IPS-NIHi11 (cell line): ENCODE measurements at places on chromosomes 5 and 9.

GRCh38 chr5:139389701-139390638, at the start of gene MZB1:
Gene MZB1 (minus strand): TSS chr5:139389913. CDS start chr5:139389856, 57 bp downstream.
- no peak for DNase-seq

- DNase-seq = no peak
Observed at GRCh38 chr5:91182763-91183162, 200.4 kb downstream of the ARRDC3 start.

DNA sequence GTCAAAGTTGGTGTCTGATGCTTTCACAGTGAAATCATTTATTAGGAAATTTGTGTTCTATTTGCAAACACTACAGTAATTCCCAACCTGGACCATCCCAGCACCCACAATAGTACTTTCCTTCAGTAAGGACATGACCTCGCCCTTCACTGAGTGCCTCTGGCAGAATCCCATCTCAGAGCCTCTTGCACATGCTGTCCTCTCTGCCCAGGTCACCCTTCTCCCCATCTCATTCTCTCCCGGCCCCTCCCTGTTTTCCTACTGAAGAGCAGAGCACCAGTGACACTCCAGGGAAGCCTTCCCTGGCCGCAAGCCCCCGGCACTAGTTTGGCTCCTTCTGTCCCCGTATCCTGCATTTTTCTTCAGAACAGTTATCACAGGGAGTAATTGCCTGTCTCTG, 220.4 kb downstream of the MAPKAP1 start:
- DNase-seq = no peak

DNA sequence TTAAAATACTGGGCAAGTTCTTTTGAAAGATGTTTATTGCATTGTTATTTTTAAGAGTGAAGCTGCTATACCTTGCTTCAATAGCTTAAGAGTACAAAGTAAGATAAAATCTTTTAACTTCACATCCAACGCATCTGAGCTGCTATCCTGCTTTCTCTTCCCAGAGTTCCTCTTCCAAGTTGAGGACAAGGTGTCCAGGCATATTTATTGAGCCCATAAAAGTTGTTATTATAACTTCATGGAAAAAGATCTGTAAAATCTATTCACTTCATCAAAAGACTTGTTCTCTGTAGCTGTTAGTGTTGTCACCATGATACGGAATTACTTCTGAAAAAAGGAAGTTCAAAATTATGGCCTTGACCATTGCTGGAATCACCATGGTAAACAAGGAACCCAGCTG, 306.2 kb upstream of the ELAVL2 start:
- DNase-seq = no peak

GRCh38 chr5:173707392-173707791, 90.9 kb upstream of the BOD1 start:
- no peak for DNase-seq

- no peak for DNase-seq
Observed at GRCh38 chr5:162888268-162888667, 549.1 kb upstream of the CCNG1 start.

GRCh38 chr5:179118338-179118737, 58.2 kb downstream of the ZNF354C start:
- no peak for DNase-seq

GRCh38 chr5:97425511-97425910, 242.5 kb upstream of the RIOK2 start:
- peak; percentile 14 for DNase-seq

GRCh38 chr5:151899399-151899798, 25.3 kb downstream of the GLRA1 start:
- DNase-seq = no peak

- no peak for DNase-seq
Observed at GRCh38 chr5:1467341-1468246, 22.4 kb upstream of the SLC6A3 start.

GRCh38 chr9:124873664-124874063, 11.7 kb downstream of the ARPC5L start:
- no peak for DNase-seq

- DNase-seq = no peak
Observed at GRCh38 chr5:107126341-107126740, 544.4 kb downstream of the EFNA5 start.

GRCh38 chr9:132169672-132170392, 8.0 kb downstream of the NTNG2 start:
- peak; percentile 86 for DNase-seq

DNA sequence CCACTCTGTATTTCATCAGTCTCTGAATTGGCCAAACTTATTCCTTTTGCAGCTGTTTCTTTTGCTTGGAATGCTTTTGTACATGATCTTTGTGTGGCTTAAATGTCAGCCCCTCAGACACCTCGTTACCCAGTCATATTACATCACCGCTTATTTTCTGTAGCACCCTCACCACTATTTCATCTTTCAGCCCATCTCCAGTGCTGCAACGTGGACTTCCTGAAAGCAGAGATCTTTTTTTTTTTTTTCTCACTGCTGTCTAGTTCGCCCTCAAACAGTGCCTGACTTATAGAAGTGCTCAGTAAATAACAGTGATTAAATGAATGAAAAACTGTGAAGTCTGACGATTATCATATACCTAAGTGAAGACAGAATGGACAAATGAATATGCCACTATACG, 835 bp downstream of the SRA1 start:
- no peak for DNase-seq

DNA sequence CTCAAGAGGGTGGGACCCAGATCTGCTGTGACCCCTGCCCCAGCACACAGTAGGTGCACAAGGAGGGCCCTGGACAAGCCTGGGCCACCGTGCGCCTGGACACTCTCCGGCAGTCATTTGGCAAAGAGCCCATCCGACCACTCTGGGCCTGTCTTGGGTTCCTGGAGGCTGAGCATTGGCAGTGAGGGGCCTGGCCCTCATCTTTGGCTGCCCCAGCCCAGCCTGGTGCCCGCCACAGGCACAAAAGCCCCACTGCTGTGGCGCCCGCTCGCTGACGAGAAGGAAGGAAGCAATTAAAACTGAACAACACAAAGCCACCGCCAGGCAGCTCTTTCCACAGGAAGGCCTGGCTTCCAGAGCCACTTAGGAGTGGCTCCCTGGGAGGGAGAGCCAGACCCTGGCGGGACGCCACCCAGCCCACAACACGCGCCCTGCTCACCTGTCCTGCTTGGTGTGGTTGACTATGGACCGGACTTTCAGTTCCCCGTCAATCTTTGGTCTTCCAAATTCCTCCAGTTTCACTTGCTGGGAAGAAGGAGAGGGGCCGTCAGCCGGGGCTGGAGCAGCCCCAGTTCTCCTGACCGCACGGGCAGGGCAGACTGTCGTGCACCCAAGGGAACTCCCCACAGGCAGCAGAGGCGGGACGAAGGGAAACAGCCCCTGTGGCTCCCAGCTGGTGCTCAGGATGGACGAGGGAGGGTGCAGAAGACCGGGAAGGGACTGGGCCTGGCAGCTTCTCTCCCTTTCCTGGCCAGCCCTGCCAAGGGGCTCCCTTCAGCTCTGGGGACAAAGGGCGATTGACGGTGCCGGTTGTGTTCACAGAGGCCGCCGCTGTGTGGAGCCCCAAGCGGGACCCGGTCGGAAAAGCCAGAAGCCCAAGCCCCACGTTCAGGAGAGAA, 50.9 kb upstream of the SARDH start:
- no peak for DNase-seq

DNA sequence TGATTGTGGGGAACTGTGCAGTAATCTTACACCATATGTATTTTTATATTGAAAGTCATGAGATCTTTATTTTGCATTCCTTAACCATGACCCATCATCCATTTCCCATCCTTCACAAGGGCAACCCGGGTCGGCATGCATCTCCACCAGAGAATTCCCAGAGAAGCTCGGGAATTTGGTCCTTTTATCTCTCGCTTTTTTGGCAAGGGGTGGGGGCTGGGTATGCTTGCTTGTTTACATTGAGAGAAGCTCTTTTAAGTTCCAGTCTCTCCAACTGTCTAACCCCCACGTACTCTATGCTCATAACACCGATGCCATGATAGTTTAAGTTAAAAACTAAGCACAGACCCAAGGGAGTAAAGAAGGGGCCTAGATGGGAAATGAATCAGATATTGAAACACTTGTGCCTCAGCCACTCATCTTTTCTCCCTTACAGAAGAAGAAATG, 109.9 kb upstream of the NFIB start:
- DNase-seq = no peak
